ENCODE measurements at places on chromosomes 6 and 20.

DNA sequence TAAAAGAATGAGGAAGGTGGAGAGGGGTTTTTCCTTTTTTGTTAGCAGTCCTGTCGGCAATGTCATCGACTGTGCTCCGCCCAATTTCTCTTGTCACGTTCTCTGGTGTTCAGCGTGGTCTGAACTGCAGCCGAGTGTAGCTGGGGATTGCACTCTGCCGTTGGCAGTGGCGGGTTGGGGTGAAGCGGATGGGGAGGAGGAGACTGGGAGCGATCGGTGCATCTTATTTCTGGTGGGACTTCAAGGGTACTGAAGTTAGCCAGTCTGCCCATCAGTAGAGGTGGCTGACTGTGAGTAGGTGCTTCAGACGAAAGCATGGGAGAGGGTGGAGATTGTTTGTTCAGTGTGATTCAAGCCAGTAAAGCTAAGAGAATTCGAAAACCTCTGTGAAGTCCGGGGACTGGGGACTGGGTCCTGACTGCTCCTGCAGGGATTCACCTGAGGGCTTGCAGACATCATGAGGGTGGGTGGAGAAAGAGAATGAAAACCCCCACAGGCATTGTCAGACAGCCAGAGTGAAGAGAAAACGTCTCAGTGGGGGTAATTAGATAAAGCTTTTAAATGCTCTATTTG, 5.1 kb downstream of the RREB1 start:
- no peak overlapping the region for H3K4me3 ChIP-seq
- peak overlapping the region; percentile 34 for H3K27ac ChIP-seq
- DNase-seq = no peak

DNA sequence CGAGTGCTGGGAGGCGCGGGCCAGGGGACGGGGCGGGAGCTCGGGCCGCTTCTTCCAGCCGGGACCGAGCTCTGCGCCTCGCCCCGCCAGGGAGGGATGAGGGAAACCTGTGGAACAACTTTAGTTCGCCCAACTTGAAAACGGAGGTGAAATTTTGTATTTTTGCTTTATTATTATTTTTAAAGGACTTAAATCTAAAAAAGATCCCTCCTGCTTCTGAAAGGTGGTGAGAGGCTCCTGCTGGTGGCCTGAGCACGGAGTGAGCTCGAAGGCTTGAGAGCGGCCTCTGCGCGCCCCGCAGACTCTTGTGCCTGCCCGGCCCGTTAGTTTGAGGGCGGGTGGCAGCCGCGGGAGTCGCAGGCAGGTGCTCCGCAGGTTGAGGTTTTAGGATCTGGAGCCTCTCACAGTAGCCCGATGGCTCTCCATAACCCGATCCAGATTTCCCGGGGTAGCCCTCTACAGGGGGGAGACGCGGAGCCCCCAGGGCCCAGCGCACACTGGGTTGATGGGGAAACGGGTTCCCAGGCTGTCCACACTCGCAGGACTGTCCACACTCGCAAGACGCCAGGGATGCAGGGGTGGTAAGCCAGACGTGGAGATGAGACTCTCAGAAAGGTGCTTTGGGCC, 46.2 kb upstream of the SUPT3H start:
- no peaks in the 10 kb centered on the region for H3K36me3 ChIP-seq
- H3K27me3 ChIP-seq = no peaks in the 10 kb centered on the region
- H3K27ac ChIP-seq = peak overlapping the region; percentile 91
- no peak for DNase-seq

DNA sequence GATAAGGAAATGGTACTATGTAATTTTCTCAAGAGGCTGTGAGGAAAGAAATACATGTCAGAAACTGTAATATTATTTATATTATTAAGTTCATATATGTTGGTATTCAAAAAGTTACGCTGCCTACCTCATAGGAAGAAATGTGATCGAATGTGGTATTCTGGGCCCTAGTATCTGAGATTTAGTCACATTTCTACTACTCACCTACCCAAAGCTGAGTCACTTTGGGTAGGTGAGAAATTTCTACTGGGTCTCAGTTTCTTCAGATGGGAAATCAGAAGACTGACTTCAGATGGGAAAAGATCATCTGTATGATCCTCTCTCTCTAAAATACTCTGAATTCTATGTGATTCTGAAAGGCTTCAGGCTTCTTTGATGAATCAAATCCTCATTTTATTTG, 411.0 kb downstream of the SYNE1 start:
- DNase-seq = no peak
- H3K4me3 ChIP-seq = no peak overlapping the region
- H3K27me3 ChIP-seq = no peaks in the 10 kb centered on the region
- peaks cover 57% of the 10 kb centered on the region for H3K36me3 ChIP-seq

DNA sequence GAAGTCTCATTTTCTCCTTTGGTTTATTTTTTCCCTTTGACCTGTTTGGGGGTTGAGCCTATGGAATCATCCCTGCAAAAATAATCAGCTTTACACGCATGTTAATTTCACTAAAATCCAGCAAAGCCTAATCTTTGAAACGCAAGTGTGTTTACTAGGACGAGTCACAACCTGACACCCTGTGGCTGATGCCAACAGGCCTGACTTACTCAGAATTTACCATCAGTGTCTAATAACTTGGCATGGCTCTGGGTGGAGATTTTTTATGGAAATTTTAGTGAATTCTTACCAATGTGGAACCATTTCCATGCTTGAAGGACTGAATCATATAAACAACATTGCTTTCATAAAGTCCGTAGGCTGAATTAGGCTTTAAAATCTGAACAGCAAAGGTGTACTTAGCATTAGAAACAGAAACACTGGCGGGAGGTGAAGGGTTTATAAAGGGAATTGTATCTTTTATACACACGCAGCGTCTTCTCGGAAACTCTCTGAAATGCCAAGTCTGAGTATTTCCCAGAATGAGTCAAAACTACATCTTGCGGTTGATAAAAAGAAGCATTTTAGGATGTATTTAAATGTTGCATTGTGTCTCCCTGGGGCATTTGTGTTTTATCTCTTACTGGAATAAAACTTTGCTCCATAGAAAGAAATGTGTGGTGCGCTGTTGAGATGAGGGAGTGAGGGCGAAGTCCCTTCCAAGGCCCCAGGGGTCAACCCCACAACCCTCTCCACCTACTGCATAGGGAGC, 81.2 kb downstream of the DACT2 start:
- no peak for DNase-seq
- no peak overlapping the region for H3K4me3 ChIP-seq
- H3K4me1 ChIP-seq = no peaks in the 10 kb centered on the region
- H3K36me3 ChIP-seq = no peaks in the 10 kb centered on the region
- no peak overlapping the region for H3K27ac ChIP-seq

- no peaks in the 10 kb centered on the region for H3K36me3 ChIP-seq
- H3K4me3 ChIP-seq = no peak overlapping the region
- no peak overlapping the region for H3K27ac ChIP-seq
- no peak for DNase-seq
- H3K27me3 ChIP-seq = no peaks in the 10 kb centered on the region
Observed at GRCh38 chr6:142384519-142385254, 82.9 kb downstream of the ADGRG6 start.

- peak overlapping the region; percentile 69 for H3K4me3 ChIP-seq
- H3K36me3 ChIP-seq = no peaks in the 10 kb centered on the region
- no peak for DNase-seq
- H3K4me1 ChIP-seq = peaks cover 23% of the 10 kb centered on the region
Observed at GRCh38 chr6:27865850-27866356, 46.3 kb downstream of the OR2B2 start.

GRCh38 chr6:100464162-100464851, 414 bp downstream of the SIM1 start:
- H3K4me3 ChIP-seq = no peak overlapping the region
- H3K27me3 ChIP-seq = peaks cover 79% of the 10 kb centered on the region
- no peak for DNase-seq
- H3K4me1 ChIP-seq = peaks cover 17% of the 10 kb centered on the region

GRCh38 chr6:129251669-129252376, 368.9 kb downstream of the LAMA2 start:
- H3K4me1 ChIP-seq = no peaks in the 10 kb centered on the region
- H3K27ac ChIP-seq = no peak overlapping the region
- no peak overlapping the region for H3K4me3 ChIP-seq
- no peaks in the 10 kb centered on the region for H3K27me3 ChIP-seq
- peak; percentile 24 for DNase-seq
- H3K36me3 ChIP-seq = no peaks in the 10 kb centered on the region

- no peaks in the 10 kb centered on the region for H3K4me1 ChIP-seq
- H3K4me3 ChIP-seq = no peak overlapping the region
- DNase-seq = no peak
- H3K36me3 ChIP-seq = no peaks in the 10 kb centered on the region
- peaks cover 3% of the 10 kb centered on the region for H3K27me3 ChIP-seq
Observed at GRCh38 chr20:59069026-59069425, 26.4 kb upstream of the PRELID3B start.

DNA sequence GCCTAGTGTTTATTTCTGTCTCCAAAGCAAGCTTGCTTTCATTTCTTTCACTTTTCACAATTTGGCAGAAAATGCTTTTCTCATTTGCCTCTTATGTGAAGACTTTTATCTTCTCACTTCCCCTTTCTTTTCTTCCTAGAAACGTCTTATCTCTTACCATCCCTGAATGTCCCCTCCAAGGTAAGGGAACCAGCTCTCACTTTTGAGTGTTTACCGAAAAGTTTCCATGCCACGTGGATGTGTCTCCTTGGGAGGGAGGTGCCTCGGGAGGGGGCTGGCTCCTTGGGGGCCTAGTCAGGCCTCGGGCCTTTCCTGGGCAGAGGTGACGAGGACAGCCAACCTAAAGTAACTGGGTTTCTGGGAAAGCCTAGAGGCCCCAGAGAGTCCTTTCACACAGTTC, 127.4 kb downstream of the CD24 start:
- no peak for DNase-seq
- no peaks in the 10 kb centered on the region for H3K4me1 ChIP-seq
- H3K4me3 ChIP-seq = no peak overlapping the region
- no peak overlapping the region for H3K27ac ChIP-seq
- H3K27me3 ChIP-seq = no peaks in the 10 kb centered on the region

GRCh38 chr20:38250609-38251008, 9.9 kb downstream of the KIAA1755 start:
- DNase-seq = no peak
- H3K27ac ChIP-seq = no peak overlapping the region
- H3K27me3 ChIP-seq = no peaks in the 10 kb centered on the region
- no peak overlapping the region for H3K4me3 ChIP-seq
- H3K4me1 ChIP-seq = no peaks in the 10 kb centered on the region

GRCh38 chr6:141259807-141260206, 872.9 kb upstream of the GJE1 start:
- no peak for DNase-seq
- H3K36me3 ChIP-seq = no peaks in the 10 kb centered on the region
- H3K27ac ChIP-seq = no peak overlapping the region
- H3K4me1 ChIP-seq = no peaks in the 10 kb centered on the region
- no peak overlapping the region for H3K4me3 ChIP-seq

- no peak overlapping the region for H3K27ac ChIP-seq
- DNase-seq = no peak
- peaks cover 6% of the 10 kb centered on the region for H3K4me1 ChIP-seq
- H3K4me3 ChIP-seq = no peak overlapping the region
Observed at GRCh38 chr6:14738933-14739332, 506.9 kb upstream of the JARID2 start.

- peaks cover 33% of the 10 kb centered on the region for H3K4me1 ChIP-seq
- H3K4me3 ChIP-seq = no peak overlapping the region
Observed at GRCh38 chr6:118896339-118897136, 2.6 kb downstream of the ASF1A start.

- H3K27ac ChIP-seq = peak within 1 kb of the TSS; percentile 78
- peaks cover 5% of the 10 kb centered on the region for H3K36me3 ChIP-seq
- peak; percentile 78 for DNase-seq
- H3K4me1 ChIP-seq = peaks cover 19% of the 10 kb centered on the region
- no peaks in the 10 kb centered on the region for H3K27me3 ChIP-seq
Observed at GRCh38 chr6:159693128-159693893, at the start of gene SOD2. Gene SOD2 (minus strand): TSS chr6:159693241. CDS start chr6:159693167, 74 bp downstream.

DNA sequence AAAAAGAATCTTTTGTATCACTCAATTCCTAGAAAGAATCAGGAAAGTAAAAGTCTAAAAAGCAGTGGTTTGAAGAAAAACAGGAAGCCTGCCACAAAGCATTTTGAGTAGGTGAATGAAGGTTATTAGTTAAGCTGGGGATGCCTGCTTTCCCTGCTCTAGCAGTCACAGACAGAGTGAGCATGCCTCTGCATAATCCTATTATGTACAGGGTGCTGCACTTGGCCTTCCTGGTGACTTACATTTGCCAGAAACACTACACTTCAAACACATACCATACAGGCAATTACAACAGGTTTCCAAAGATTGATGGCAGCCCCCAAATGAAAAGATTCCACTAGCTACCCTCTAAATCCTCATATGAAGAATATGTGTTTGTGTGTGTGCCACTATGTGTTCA, 130.8 kb downstream of the TPBG start:
- no peaks in the 10 kb centered on the region for H3K4me1 ChIP-seq
- H3K27me3 ChIP-seq = no peaks in the 10 kb centered on the region
- no peaks in the 10 kb centered on the region for H3K36me3 ChIP-seq
- H3K27ac ChIP-seq = no peak overlapping the region

- no peaks in the 10 kb centered on the region for H3K27me3 ChIP-seq
- H3K4me1 ChIP-seq = no peaks in the 10 kb centered on the region
- H3K36me3 ChIP-seq = no peaks in the 10 kb centered on the region
- no peak overlapping the region for H3K27ac ChIP-seq
- H3K4me3 ChIP-seq = no peak overlapping the region
Observed at GRCh38 chr6:112441607-112442006, 94.5 kb downstream of the RFPL4B start.

DNA sequence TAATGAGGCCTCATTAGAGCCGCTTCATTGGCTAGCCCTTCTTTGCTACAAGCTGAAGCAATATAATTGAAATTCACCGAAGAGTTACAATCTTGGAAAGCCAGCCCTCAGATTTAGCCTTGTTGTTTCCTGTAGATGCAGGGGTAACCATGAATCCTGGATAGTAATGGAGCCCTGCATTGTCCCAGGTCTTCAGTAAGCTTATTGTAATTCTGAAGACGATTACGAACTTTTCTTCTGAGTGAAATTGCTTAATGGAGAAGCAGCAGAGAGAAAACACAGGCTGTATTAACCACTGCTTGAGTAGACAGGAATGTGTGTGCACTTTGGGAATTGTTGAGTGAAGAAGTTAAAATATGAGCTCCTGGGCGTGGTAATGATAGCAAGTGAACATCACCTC, 26.3 kb upstream of the NAA20 start:
- no peaks in the 10 kb centered on the region for H3K27me3 ChIP-seq
- no peaks in the 10 kb centered on the region for H3K4me1 ChIP-seq
- H3K27ac ChIP-seq = no peak overlapping the region
- no peak overlapping the region for H3K4me3 ChIP-seq
- DNase-seq = no peak

GRCh38 chr20:428658-429200, 20.6 kb downstream of the RBCK1 start:
- H3K4me3 ChIP-seq = no peak overlapping the region
- peaks cover 31% of the 10 kb centered on the region for H3K36me3 ChIP-seq
- H3K4me1 ChIP-seq = peaks cover 10% of the 10 kb centered on the region

DNA sequence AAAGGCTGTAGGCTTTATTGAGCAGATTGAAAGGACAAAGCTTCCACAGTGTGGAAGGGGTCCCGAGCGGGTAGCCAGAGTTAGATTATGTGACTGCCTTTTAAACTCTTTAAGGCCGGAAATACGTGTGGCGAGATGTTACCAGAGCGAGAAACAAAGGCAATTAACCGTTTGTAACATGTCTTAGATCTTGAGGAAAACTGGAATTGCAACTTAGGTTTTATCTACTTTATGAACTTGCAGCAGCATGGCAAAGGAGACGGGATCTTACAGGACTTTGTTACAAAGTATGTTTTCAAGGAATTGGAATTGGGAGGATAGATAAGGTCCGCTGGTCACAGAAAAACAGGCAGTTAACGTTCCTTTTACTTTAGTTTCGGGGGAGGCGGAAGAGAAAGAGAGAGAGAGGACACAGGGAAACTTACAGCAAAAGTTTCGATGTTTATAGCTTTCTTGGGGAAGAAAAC, 594.7 kb upstream of the ADGRB3 start:
- H3K27ac ChIP-seq = no peak overlapping the region
- H3K36me3 ChIP-seq = no peaks in the 10 kb centered on the region
- no peak for DNase-seq
- no peak overlapping the region for H3K4me3 ChIP-seq
- H3K27me3 ChIP-seq = no peaks in the 10 kb centered on the region
